ENCODE measurements at places on chromosomes 13 and 19. TPM values are rescaled to one million over a fixed set of nuclear protein-coding genes. Genes with fewer than 3 reads are reported as not detected.
A peak's percentile ranks its signal among the peaks of the same experiment; 100 is the strongest.

MUC16 gene
- 0.07 TPM for total RNA-seq

CDC42EP5 gene
- total RNA-seq = 1.1 TPM

CRB3 gene
- 1.2 TPM for total RNA-seq

C1QTNF9B gene
- total RNA-seq = not detected

TRIP10 gene
- total RNA-seq = 57.2 TPM

ZNF723 gene
- total RNA-seq = not detected

CGB5 gene
- total RNA-seq = not detected

KASH5 gene
- total RNA-seq = 0.59 TPM

ACER1 gene
- not detected for total RNA-seq

DNA sequence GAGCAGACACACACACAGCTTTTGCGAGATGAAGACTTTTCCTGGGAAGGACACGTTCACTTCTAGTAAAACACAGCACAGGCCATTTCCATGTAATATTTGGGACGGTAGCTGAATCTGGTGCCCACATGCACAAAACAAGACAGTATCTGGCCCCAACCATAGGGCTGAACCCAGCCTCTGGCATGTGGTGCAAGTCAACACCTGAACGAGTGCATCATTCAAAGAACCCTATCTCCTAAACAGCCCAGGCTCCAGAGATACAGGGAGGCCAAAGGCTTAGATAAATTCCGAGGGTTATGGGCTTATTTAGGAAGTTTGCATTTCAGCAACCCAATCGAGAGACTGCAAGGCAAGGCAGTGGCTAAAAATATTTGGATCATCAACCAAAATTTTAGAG lies 2.7 kb upstream of the TFDP1 start:
- DNase-seq = no peak

- no peak for DNase-seq
Observed at GRCh38 chr19:23190341-23190740, 59.9 kb downstream of the ZNF724 start.

- no peak for DNase-seq
Observed at GRCh38 chr19:16862826-16863415, 25.9 kb upstream of the F2RL3 start.

DNA sequence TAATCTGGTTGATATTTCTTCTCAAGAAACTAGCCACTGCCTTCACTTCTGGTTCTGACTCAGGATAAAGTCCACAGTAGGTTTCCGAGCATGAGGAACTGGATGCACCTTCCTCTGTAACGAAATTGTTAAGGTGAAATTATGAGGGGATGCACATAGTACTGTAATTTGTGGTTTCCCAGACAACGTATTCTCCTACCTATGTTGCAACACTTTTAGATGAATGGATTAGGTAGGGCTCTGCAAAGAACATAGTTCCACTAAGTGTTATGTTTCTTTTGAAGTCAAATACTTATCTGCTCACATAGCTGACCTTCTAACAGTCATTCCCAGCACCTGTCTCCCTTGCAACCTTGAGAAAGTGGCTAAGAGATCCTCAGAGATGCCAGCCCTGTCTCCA lies 5.7 kb upstream of the ZC3H13 start:
- no peak for DNase-seq

DNA sequence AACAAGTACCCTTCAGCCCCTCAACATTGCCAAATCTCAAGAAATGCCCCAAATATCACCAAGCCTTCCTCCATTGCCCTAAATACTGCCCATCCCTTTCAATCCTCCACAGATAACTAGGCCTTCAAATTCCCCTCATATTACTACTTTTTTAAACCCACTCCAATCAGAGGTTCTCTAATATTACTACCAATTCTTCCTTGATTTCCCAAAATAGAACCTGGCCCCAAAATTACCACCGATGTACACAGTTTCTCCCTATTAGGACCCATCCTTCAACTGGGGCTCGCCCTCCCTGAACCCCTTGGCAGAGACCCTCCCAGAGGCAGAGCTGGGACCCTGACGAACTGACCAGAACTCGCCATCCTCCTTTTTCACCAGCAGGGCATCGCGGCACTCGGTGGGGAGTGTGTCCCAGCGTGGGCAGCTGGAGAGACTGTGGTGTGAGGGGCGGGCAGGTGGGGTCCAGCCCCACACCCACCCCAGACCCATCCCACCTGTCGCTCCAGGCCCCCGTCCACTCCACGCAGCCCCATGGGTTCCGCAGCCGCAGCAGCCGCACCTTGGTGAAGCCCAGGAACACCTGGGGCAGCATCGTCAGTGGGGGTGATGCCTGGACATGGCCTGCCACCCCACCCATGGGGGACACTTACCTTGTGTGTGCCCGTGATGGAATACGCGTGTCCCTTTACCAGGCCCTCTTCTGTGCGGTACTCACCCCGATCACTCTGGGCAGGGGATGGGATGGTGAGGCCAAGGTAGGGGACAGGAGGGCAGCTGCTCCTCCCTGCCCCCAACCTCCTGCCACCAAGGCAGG lies 6.1 kb downstream of the CAPN12 start:
- no peak for DNase-seq

DNA sequence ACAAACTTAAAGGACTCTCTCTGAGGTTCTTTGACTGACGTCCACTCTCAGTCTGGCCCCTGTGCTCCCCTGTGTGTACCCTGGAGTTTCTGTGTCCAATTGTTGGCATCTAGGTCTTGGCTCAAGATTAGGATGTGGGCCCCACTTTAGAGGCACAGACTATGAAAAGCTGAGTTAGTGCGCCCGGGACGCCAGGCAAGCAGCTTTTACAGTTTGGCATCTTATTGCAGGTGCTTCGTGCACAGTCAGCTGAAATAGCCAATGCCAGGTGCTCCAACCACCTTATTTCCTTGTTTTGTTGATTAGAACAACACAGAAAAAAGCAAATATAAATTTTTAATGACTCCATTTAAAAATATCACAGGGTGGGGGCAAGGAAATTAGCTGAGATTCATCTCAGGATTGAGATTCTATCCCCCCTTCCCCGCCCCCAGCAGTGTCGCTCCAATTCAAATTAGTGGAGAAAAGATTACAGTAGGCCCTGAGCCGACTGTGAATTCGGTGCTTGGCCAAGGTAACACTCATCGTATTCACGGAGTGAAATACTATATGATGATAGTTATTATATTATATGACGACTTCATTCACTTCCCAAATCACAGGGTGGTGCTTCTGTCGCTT lies 4.3 kb downstream of the SOX1 start:
- DNase-seq = peak; percentile 32

DNA sequence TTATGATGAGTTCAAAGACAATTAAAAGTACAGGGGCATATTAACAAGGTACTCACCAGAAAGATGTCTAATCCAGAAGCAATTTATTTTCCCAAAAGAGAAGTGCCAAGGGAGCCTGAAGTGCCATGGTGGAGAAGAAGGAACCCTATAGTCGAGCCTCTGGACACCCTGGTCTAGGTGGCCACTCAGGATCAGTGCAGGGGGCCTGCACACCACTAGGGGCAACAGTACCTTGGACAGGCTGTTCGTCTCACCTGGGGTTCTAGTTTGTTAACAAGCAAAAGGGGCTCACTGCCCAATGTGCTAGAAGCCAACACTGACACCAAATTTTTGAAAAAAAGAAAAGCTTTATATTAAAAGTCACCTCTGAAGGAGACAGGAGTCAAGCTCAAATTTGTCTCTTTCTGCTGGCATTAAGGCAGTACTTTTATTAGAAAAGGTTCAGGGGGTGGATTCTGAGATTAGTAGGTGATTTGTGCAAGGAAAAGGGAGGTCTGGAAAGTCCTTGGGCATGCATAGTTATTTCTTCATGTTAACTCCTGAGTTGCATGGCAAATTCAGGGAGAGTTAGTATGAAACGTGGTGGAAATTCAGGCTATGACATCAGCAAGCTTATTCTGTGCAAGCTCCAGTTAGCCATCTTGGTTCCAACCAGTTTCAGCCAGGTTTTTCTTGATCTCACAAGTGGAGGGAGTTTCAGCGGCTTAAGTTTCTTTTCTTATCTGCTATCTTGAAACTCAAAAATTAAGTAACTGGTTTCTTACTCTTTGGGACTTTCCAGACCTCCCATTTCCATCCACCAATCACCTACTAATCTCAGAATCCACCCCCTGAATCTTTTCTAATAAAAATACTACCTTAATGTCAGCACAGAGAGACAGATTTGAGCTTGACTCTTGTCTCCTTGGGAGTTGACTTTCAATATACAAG lies 884 bp upstream of the CBY2 start:
- DNase-seq = no peak

DNA sequence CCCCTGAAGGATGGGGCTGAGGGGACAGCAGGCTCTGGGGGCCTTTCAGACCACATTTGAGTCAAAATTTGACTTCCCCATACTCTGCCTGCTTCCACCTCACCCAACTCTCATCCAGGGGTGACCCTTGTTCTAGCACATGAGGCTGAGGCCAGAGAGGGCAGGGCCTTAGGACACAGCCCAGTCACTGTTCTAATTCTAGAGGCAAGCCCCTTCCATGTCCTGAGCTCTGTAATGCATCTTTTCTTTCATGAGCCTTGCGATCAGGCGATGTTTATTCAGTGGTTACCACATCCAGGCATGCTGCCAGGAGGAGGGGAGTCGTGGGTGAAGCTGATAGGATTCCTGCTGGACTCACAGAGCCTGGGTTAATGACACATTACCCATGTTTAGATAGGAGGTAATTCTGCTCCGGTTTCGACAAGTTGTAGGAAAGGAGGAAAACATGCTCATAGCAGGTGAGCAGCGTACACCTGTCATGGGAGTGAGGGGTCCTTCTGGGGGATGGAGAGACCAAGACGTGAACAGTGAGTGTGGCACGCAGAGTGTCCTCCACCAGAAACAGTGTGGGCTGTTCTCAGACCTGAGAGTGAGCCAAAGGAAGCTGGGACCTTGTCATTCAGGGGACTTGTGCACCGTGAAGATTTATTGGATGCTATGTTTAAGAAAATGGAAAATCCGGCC lies 9.3 kb downstream of the RPS9 start:
- DNase-seq = no peak

DNA sequence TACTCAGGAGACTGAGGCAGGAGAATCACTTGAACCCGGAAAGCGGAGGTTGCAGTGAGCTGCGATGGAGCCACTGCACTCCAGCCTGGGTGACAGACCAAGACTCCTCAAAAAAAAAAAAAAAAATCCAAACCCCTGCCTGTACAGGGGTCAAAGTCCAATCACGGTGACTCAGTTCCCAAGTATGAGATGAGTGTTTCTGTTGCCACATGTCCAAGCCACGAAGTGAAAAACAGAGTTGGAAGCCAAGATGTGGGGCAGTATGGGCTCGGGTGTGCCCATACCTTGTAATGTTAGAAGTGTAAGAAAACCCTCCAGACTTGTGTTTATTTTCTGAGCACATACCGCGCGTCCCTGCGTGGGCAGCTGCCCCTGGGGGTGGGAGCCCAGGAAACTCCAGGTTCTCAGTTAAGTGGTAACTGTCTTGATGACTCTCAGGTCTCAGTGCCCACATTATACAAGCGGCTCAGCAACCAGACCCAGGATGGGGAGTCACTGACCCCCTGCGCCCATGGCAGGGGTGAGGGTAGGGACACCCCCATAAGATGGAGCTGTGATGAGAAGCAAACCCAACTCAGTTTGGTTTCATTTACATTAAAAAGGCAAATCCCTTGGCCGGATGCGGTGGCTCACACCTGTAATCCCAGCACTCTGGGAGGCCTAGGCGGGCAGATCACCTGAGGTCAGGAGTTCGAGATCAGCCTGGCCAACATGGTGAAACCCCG lies 1.2 kb upstream of the GPX4 start:
- DNase-seq = no peak

GRCh38 chr13:49812812-49813211 lies 20.3 kb upstream of the KPNA3 start:
- DNase-seq = no peak

DNA sequence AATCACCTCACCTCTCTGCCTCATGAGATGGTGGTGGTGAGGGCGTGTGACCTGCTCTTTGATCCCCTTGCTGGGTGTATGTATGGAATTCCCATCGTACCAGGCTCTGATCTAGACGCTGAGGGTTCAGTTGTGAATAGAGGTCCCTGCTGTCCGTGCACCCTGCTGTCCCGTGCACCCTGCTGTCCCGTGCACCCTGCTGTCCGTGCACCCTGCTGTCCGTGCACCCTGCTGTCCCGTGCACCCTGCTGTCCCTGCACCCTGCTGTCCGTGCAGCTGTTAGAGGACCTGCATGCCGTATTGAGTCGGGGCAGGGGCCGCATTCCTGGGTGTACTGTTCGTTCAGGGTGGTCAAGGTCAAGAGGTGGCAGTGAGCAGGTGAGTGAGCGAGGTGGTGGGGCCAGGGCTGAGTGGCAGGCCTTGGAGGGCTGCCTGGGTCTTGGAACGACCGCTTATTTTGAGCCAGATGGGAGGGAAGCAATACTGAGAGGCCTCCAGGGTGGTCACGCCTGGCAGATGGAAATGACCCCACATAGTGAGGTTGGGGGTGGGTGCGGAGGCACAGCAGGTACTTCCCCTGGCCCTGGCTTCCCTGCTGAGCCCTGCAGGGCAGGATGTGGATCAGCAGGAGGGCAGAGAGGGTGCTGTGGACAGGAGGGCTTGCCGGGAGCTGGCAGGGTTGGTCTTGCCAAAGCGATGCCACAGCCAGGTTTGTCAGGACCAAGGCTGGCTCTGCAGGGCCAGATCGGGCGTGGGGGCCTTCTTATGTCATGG lies 4.6 kb upstream of the EPN1 start:
- peak; percentile 27 for DNase-seq

DNA sequence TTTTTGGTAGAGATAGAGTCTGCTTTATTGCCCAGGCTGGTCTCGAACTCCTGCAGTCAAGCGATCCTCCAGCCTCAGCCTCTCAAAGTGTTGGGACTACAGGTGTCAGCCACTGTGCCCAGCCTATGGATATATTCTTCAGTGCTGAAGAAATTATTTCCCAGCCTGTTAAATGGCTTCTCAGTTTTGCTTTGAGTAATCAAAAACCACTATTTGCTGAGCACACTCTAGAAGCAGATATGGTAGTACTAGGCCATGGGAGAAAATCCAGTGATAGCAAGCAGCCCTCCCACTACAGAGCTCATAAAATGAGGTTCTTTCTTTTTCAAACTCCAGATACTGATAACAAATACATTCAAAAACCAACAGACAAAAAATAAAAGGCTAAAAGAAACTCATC lies 80.6 kb upstream of the CLDN10 start:
- no peak for DNase-seq

DNA sequence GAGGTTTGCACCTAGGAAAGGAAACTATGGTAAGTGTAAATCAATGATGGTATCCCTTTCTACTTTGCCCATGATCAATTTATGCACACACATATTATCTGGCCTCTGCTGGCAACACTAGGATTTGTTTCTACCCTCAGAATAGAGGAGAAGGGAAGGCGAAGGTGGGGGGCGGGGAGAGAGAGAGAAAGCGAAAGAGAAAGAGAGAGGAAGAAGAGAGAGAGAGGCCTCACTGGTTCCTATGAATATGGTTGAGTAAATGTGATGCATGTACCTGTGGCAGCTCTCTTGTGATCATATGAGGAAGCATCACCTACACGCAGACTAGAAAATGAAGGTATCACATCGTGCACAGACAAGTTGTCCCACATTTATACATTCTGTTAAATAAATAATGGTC lies 882.0 kb upstream of the SLITRK6 start:
- DNase-seq = no peak

Measured in neural progenitor cell (in vitro differentiated cells).